ENCODE measurements at places on chromosomes 11 and 22.

DNA sequence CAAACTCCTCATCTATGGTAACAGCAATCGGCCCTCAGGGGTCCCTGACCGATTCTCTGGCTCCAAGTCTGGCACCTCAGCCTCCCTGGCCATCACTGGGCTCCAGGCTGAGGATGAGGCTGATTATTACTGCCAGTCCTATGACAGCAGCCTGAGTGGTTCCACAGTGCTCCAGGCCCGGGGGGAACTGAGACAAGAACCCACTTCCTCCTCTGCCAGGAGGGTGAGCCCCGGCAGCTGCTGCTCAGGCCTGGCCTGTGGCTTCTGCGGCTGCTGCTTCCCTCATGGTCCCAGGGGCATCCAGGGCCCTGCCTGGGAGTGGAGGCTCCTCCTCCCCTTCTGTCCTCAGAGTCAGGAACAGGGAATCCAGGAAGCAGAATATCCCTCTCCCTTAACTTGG lies 98.4 kb downstream of the ZNF280B start:
- no peak for DNase-seq

DNA sequence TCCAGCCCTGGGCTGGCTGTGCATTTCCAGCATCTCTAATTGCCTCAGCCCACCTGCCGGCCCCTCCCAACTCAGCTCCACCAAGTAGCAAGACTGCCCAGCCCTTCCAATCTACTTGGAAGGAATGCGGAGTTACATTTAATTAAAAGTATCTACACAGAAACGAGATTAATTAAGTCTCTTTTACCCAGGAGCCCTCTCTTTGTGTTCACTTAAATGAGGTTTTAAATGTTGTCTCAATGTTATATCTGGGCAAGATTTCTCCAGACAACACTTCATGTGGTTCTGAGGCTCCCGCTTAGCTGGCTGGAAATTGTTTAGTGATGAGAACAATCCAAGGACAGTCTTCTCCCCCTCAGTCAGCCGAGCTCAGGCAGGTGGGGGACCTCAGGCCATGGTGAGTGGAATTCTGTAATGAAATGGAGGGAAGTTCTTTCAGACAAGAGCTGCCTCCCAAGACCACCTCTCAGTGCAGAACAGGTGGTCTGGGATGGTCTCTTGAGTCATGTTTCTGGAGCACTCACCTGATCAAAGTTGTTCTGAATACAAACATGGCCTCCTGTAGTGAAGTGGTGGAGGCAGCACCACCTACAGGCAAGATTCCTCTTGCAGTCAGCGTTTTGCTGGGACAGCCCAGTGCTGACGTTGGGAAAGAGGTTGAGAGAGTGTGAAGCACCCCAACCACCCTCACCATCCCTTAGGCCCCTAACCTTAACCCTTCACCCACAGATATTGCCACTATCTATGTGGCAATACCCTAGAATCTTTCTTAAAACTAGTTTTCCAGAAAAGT lies 371.6 kb downstream of the CADM1 start:
- no peak for DNase-seq

GRCh38 chr22:29327089-29327764 lies 11.7 kb upstream of the RASL10A start:
- DNase-seq: no peak

GRCh38 chr22:39598017-39598965 lies 27.7 kb downstream of the CACNA1I start:
- DNase-seq: peak; percentile 62

- DNase-seq: no peak
Observed at GRCh38 chr11:121446752-121447156, 5.4 kb upstream of the SORL1 start.

- no peak for DNase-seq
Observed at GRCh38 chr11:101466352-101466751, 117.5 kb downstream of the TRPC6 start.

DNA sequence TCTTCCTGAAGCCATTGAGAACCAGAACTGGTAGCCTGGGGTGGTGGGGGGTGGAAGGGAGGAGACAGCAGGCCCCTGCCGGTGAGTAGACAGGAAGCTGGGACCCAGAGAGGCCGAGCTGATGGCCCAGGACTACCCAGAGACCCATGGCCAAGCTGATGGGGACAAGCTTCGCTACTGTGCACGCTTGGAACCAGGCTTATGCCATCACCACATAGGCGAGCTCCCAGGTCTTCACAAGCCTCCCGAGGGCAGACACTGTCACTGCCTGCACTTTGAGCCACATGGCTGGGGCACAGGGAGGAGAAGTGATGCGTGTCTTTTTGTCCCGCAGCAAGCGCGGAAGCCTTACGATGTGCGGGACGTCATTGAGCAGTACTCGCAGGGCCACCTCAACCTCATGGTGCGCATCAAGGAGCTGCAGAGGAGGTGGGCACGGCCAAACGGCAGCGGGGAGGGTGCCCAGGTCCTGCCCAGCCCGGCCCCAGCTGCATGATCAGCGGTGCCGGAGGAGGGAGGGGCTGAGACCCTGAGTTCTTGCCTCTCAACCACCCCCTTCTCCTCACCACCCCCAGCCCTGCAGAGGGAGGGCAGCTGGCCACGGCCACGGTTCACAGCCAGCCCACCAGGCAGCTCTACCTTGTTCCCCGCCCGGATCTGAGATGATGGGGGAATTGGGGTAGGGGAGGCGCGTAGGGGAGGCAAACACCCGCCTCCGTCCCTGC lies 76.0 kb upstream of the KCNQ1OT1 start:
- no peak for DNase-seq

GRCh38 chr22:29470159-29470855 lies 9.7 kb upstream of the NEFH start:
- DNase-seq: peak; percentile 60

- DNase-seq: no peak
Observed at GRCh38 chr22:46162285-46162684, 12.0 kb downstream of the PPARA start.

GRCh38 chr11:120909676-120910416 lies 114.1 kb upstream of the TBCEL start:
- no peak for DNase-seq

- no peak for DNase-seq
Observed at GRCh38 chr11:94271885-94272372, 32.5 kb upstream of the IZUMO1R start.

DNA sequence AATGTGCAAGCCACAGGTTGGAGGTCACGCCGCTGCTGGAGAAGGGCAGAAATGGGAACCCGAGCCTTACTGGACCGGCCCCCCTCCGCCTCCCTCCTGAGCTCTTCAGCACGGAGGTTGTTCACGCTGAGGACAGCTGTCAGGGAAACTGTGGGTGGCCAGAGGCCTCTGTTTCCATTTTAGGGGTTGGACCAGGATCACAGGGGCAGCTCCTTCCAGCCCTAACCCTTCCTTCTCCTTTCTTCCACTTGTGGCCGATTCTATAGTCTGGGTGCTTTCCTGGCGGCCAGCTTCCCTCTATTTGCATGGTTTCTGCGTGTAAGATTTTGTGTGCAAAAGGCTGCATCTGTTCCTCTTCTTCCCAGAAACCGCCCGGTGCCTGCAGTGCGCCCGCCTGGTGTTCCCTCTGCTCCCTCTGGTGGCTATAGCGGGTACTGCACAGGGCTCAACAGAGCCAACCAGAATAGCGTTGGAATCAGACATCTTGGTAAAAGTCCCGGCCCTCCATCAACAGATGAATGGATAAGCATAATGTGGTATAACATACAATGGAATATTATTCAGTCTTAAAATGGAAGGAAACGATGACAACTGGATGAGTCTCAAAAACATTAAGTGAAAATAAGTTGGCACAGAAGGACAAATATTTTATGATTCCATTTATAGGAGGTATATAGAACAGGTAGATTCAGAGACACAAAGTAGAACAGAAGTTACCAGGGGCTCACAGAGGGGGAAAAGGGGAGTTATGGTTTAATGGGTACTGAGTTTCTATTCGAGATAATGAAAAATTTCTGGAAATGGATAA lies 8.4 kb upstream of the SLC22A8 start:
- peak; percentile 68 for DNase-seq

- no peak for DNase-seq
Observed at GRCh38 chr22:40753114-40753513, 66.0 kb downstream of the SLC25A17 start.

- no peak for DNase-seq
Observed at GRCh38 chr11:71148716-71149115, 103.7 kb downstream of the SHANK2 start.
